8988T (cell line): ENCODE measurements at places on chromosomes 12 and 14.

DNA sequence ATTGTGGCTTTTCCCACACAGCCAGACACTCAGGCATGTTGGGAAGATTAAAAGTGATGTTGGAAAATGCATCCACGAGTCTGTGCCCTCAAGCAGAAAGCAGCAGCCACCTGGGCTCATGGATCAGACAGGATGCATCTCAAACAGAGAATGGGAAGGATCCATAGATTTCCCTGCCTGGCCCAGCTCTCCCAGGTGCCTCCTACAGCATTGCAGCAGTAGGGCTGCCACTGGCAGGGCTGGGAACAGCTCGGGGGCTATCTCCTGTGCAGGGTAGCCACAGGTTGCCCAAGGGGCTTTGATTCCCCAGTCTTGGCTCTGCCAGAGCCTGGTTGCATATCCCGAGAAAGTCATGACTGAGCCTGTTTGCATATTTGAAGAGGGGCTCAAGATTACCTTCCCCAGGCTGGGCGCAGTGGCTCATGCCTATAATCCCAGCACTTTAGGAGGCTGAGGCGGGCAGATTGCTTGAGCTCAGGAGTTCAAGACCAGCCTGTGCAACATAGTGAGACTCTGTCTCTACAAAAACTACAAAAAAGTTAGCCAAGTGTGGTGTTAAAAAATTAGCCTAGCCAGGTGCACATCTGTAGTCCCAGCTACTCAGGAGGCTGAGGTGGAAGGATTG, 19.5 kb downstream of the C14orf132 start:
- no peak for DNase-seq

GRCh38 chr12:16349131-16349460, 1.7 kb downstream of the MGST1 start:
- no peak for DNase-seq

GRCh38 chr12:16581416-16581815, 24.5 kb downstream of the LMO3 start:
- DNase-seq: no peak

- no peak for DNase-seq
These were observed 6.8 kb downstream of the STAT6 start for GRCh38 chr12:57104292-57104910.

- no peak for DNase-seq
These were observed 895.2 kb upstream of the USP15 start for GRCh38 chr12:61365001-61365400.

DNA sequence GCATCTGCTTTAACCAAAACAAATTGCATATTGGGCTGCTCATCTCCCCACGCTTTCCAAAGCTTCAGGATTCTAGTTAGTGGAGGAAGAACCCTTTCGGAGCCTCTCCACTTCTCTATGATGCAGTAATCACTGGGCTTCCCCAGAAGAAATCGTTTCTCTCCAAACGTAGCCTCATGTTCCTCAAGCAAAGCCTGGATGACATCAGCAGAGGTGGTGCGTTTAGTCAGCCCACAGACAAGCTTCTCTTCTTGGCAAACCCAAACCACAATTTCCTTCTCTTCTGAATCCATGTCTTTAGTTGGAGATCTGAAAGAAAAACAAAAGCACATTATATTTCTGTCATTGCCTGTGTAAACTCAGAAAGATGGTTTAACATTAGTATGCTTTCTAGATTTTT, 30.6 kb downstream of the RASSF9 start:
- no peak for DNase-seq

DNA sequence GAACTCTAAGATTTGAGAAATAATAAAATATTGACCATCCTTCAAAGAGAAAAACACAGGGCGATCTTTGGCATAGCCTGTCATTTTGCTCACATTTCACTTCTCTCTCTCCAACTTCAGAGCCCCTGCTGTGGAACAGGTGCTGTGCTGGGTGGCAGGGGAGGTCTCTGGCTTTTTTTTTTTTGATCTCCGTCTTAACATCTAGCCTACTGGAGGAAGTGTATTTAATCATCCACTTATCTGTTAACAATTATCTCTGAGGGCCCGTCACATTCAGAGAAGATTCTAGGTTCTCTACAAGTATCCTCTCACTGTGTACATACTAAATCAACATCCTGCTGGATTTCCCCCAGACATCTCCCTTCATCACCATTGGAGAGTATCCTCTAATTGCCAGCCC, 34.1 kb downstream of the CHST11 start:
- DNase-seq: no peak
